ENCODE measurements at places on chromosomes 3 and 15.

- DNase-seq = peak; percentile 7
Measured at GRCh38 chr15:85329561-85330422, 50.6 kb upstream of the AKAP13 start.

GRCh38 chr3:48486952-48487351 is 17.0 kb downstream of the SHISA5 start:
- DNase-seq = no peak

DNA sequence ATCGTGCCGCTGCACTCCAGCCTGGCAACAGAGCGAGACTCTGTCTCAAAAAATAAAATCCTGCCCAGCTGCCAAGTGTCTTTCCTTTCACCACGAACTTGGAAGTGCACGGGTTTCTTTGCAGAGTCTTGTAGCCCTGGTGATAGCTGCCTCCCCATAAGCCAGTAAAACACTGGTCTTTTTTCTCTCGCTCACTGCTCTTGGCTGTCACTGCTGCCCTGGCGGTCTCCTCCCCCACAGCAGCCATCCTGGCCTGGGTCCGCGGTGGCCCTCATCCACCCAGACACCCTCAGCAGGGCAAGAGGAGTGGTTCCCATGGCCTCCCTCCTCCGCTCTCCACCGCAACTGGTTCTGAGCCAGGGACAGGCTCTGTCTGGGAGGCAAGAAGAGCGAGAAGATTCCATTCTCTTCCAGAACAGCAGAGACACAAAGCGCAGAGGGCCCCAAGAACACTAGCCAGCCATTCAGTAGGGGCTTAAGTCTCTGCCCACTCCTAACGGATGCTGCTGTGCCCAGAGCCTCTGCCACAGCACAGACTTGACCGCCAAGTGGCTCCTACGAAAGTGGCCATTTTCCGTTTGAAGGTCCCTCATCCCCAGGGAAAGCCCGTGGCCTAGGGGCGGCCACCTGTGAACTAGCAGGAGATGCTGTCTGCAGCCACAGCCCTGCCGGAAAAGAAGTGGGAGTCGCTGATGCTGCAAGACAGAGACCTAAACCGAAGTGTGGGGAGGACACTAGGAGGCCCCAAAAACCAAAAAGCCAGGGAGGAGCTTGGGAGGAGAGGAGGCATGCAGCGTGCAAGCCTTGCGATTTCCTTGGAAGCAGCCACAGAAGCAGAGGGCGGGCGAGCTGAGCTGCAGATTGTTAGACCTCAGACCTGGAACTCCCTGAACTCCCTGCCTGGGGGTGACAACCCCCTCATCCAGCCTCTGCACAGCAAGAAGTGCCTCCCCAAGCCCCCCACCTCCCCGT is 44.1 kb downstream of the KLHL25 start:
- DNase-seq = no peak

DNA sequence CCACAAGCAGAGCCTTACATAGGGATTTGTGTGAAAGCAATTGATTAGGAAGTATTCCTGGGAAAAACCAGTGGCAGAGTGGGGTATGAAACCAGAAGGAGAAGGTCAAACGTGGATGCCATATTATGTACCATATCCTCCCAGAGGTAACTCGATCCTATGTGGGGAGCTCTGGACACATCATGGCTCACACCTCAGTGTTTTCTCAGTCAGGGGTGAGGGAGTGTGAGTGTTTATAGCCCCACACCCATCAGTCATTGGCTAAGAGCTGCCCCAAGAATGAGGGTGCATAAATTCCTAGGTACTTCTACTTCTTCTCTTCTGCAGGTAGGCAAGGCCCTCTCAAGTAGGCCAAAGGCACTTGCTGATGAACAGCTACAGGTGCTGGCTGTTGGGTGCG is 28.2 kb upstream of the PDZRN3 start:
- no peak for DNase-seq

GRCh38 chr3:170046269-170047132 is 8.7 kb downstream of the GPR160 start:
- DNase-seq = no peak

- DNase-seq = no peak
Measured at GRCh38 chr15:67335534-67336222, 81.1 kb downstream of the IQCH start.

- no peak for DNase-seq
Measured at GRCh38 chr3:195524171-195524896, 18.8 kb downstream of the PPP1R2 start.

GRCh38 chr3:77372634-77373346 is 332.9 kb downstream of the ROBO2 start:
- DNase-seq = no peak

DNA sequence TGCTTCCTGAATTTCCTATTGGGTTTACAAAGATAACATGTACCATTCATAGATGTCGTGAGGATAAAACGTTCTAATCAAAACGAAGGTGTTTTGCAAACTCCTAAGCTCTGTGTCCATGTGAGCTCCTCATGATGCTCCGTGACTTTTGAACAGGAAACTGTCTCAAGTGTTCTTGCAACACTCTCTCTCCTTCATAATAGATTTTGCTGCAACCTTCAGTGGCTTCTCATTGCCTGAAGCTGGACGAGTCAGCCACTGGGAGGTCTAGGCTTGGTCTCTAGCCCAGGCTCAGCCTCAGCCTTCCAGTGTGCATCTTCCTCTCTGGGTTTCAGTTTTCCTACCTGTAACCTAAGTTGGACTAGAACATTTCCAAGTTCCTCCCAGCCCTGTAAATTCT is 18.7 kb upstream of the BCL2A1 start:
- no peak for DNase-seq

GRCh38 chr3:45100981-45101407 is 45.2 kb downstream of the CDCP1 start:
- no peak for DNase-seq

- DNase-seq = no peak
Measured at GRCh38 chr15:100635406-100636071, 33.1 kb downstream of the ASB7 start.

DNA sequence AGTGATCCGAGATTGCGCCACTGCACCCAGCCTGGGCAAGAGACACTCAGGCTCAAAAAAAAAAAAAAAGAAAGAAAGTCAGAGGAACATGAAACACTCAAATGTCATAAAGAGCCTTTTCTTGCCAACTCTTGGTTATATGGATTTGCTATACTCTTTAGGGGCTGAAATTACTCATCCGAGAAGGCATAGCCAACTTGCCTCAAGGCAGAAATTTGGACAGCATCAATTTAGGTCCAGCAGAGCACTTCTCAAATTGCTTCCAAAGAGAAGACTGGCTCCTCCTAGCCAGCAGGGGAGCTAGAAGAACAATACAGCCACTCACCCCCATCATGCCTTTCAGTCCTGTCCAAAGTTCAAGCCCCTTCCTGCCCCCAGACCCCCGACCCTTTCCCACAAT is 43.8 kb downstream of the OSBPL10 start:
- DNase-seq = no peak

DNA sequence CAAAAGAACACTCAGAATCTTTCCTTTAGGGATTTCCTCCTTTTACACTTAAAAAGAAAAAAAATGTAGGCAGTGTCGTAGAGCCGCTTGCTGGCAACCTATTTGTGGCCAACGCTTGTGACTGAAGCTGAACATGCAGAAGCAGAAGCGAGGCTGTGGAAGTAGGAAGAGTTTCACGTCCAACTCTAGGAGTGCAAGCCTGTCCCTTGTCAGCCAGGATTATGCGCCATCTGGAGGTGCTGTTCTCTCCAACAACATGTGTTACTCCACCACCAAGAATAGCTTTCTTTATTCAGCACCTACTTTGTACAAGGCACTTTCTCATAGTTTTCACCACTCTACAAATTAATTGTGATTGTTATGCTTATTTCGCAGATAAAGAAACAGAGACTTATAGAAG is 223.2 kb upstream of the LMCD1 start:
- no peak for DNase-seq

DNA sequence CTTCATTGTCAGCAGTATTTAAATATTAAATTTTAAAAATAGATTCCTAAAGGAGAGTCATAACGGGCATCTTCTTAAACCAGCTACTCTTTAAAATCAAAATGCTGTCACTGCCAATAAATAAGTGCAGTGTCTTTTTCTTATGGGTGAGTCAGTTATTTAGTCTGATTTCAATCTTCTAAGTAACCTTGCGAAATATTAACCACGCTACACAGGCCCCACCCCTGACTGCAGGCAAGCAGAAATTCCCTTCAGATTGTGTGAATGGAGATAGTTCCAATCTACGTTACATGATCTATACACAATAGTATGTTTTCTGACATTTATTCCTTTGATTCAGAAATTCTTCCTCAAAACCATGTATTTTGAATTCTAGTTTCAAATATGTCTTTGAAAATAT is 141.5 kb downstream of the GADL1 start:
- DNase-seq = no peak

DNA sequence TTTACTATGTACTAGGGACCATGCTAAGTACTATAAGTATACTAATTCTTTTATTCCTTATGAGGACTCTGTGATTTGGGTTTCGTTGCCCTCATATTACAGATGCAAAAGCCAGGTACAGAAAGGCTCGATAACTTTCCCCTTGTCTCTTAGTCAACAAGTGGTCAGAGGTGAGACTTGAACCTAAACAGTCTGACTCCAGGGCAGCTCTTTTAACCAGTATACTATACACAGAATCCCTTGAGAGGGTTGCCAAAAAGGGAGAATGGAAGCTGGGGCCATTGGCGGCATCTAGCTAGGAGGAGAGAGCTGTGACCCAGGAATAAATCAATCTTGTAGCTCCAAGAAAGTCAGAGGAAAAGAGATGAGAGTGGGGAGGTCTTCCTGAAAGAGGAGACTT is 92.4 kb downstream of the TOP2B start:
- no peak for DNase-seq

DNA sequence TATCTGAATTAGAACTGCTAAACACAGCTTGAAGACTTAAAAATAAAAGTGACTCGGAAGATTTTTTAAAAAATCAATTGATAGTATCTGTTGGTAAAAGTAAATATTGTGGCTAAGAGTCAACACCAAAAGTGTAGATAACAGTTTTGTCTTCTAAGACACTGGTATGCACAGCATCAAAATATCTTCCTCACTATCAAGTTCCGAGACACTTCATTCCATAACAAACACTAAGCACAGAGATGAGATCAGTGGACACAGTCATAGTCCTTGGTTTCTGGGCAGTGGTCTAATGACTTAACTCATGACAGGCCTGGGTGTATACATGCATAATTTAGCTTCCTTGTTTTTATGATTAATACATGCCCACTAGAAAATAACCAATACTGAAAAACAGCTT is 63.2 kb downstream of the PXYLP1 start:
- DNase-seq = no peak

DNA sequence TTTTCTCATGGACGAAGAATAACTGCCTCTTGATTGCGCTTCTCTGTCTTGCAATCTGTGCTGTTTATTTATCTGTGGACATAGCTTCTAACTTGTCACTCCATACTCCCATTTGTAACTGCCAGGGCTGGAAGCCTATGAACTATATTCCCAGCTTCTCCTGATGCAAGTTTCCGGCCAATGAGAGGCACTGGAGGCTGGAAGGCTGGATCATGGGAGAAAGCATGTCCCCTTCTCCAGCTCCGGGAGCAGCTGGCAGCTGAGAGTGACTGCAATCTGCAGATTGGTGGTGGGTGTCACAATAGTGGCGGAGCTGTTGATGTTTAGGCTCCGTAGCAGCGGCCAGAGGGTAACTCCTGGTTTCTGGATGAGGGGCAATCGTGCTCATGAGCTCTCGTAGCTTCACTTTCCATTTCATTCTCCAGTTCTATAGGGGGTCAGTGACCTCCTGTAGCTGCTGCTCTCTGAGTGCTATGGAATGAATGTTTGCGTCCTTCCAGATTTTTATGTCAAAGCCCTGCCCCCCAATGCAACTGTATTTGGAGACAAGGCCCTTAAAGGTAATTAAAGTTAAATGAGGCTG is 35.7 kb upstream of the PCSK6 start:
- DNase-seq = no peak

All from activated naive CD8-positive, alpha-beta T cell treated with anti-CD3 and anti-CD28 coated beads, Interleukin-2, amount 50 U/mL, for 16 hours (primary cell).